ENCODE measurements at places on chromosomes 5 and 9.

- peak; percentile 40 for DNase-seq
Measured at GRCh38 chr5:140253985-140254384, 48.9 kb downstream of the PFDN1 start.

GRCh38 chr9:7238247-7238637, 480.5 kb downstream of the KDM4C start:
- no peak for DNase-seq

DNA sequence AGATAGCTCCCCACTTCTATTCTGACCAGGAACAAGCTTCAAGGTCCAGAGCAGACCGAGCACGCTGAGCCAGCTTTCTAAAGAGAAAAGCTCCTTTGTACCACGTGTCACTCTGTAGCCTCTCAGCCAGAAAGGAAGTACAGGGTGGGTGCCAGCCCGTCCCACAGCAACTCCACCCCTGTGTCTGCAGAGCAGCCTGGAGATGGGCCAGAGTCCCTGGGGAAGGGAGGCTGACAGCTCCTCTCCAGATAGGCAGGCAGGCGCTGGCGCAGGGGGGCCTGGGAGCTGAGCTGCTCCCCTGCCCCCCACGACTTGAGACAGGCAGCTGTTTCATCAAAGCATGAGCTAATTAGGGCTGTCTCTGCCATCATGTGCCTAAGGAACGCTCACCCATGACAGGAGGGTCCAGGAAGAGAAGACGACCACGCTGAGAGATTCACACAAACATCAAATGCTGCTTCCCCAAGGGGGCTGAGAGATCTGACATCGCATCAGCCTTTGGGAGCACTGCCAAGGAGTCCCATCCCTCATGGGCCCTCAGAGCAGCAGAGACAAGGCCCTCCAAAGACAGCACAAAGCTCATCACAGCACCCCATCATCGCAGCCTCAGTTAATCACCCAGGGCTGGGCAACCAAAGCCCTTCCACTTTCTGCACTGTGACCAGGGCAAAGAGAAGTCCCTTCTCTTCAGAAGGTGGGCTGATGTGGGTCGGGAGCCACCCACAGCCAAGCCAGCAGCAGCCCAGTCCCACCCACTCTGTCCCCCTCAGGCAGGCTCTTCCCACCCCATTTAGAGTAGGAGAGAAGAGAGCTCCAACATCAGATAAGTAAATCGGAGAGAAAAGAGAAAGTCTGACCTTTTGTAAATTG, 78.5 kb upstream of the LRRTM2 start:
- no peak for DNase-seq

DNA sequence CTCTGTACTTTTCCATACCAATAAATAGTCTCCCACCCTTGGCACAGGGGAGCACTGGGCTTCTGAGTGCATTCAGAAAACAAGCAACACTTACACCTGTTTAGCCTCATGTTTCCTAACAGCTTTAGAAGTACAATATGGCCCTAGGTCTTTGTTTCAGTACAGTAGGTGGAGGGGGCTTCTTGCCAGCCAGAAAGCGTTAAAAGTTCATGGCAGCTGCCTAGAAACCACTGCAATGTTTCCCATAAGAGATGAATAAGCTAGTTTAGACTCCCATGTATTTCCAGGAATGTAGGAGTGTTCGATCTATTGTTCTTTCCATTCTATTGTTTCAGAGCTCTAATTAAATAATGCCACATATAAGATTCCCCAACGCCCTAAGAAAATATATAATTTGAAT, 444.8 kb downstream of the ARHGEF28 start:
- DNase-seq, result no peak

GRCh38 chr9:23926368-23926767, 100.3 kb upstream of the ELAVL2 start:
- DNase-seq, result no peak

DNA sequence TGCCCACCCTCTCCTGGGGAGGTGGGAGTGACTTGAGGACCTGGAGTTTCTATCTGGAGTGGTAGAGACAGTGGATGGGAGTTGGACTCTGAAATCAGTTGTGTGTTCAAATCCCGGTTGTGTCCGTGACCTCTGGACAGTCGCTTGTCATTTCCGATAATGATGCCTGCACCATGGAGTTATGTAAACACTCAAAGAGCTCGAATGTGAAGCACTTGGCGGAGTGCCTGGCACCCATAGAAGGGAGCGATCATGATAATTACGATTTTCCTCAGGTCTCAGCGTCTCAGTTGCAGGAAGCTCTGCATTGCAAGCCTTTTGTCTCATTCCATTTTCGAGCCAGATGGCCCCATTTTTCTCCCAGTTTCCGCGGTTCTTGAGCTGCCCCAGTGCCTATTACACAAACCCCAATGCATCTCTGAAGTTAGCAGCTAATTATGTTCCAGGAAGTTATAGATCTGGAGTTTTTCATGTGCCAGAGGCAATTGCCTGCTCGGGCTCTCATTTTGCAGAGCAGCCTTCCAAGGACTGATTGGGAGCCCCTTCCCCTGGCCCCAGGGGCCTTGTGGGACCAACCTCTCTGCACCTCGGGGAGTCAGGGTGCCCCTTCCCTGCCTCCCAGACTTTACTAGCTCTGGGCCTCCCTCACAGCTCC, 175.5 kb upstream of the MVB12B start:
- DNase-seq, result no peak

DNA sequence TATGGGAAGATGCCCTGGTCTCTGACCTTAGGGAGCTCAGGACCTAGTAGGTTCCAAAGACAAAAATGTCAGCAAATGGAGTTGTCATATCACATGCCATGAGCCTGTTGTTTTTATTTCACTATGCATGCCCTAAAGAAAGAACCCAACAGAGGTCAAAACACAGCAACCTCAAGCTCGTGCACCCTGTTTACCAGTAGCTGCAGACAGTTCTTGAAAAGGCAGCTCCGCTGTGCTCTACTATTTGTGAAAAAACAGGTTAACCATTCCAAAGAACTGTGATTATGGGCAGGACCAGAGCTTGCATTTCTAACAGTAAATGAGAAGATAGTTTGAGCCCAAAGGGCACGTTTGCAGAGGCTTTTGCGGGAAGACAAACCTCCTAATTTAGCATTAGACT, 22.8 kb downstream of the ITK start:
- DNase-seq, result no peak

DNA sequence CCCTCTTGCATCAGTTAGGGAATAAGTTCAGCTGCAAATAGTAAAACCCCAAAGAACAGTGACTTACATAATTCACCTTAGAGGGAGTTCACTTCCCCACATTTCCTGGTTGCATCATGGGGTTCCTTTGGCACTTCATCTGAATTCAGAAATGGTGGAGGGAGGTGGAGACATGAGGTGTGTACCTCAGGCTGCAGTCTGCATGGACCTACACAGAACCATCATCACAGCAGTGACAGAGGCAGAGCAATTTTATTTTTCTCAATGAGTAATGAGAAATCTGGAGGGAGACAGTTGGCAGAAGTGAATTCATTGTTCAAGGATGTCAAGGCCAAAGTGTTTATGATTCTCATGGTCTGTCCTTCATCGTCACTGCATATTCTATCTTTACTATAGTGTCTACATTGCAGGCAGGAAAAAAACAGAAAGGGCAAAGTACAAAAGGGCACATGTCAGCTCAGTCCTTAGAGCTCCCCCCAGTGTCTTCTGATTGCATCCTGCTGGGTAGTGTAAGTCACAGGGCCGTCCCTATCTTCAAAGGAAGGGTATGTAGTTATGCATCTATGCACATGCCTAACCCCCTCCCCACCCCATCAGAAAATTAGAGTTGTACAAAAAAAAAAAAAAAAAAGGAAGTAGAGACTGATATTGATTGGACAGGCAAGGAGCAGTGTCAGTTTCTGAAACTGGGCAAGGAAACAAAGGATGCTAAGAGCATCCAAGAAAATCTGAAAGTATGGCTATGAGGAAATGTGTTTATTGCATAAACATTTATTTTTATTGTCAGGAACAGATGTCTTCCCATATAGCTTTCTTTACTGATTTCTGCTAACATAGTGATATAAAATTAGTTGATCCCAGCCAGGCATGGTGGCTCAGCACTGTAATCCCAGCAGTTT, 132.7 kb upstream of the APC start:
- no peak for DNase-seq

DNA sequence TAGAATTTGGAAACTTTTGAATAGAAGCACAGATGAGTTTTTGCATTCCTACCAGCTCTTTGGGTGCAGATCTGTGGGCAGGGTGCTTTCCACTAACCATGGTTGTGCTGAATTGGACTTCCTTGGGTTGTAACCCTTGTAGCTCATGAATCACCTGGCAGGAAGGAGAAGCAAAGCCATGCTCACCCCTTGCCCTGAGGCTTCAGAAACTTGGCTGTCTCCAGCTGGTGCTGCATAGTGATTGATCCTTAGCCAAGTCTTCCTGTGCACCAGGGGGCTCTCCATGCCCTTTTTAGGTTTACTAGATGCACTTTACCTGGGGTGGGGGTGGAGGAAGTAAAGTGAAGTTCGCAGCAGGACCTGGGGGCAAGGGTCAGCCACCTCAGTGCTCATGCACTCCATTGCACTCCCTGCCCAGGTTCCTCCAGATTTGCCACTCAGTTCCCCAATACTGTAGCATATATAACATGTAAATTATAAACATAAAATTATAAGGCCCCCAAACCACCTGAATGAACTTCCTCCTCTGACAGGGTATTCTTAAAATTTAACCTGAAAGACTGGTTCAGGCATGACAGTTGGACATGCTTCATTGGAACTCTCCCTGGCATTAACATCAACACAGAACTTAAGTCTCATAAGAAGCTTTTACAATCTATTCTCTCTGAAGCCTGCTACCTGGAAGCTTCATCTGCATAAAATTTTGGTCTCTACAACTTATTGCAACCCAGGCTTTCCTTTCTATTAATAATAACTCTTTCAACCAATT, 25.8 kb upstream of the IFNA14 start:
- no peak for DNase-seq
